Coronary artery (tissue), 2 donors: ENCODE measurements at places on chromosomes 7 and 10.

GRCh38 chr10:125018576-125019143 lies 76.7 kb downstream of the ZRANB1 start:
- DNase-seq = no peak

DNA sequence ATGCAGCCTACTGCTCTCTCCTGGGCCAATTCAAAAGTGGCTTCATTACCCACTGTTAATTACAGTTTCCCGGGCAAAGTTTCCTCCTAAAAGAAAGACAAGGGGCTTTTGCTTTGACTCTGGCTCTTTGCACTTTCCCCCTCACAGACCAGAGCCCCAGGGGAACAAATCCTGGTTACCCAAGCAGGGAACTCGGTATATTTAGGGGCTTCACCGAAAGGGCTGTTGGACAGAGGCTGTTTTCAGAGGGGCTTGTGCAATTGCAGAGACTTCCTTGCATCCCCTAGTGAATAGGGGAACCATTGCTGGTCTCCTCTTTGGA lies 7.0 kb downstream of the CPA1 start:
- no peak for DNase-seq

DNA sequence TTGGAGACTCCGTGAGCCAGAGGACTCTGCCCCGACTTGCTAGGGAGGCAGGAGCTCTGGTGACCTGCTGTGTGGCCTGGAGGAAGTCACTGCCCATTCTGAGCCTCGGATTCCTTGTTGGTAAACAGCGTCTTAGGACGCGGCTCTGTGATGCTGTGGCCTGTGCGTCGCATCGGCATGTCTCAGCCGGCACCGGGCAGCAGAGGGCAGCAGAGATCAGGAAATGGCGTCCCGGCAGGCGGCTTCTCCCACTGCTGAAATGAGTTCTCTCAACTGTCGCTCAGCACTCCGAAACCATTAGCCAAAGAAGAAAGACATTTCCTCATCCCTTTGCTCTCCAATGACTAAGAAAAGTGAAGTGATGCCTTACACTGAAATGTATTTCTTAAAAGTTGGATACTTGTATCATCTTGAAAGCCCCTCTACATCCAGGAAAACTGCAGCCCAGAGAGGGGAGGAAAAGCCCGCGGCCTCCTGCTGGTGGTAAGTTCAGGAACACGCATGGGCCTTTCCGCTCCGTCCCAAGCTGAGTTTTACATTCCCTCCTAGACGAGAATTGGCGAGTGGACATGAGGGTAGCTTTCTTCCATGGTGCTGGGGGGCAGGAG lies 91.7 kb downstream of the WDR11 start:
- no peak for DNase-seq

DNA sequence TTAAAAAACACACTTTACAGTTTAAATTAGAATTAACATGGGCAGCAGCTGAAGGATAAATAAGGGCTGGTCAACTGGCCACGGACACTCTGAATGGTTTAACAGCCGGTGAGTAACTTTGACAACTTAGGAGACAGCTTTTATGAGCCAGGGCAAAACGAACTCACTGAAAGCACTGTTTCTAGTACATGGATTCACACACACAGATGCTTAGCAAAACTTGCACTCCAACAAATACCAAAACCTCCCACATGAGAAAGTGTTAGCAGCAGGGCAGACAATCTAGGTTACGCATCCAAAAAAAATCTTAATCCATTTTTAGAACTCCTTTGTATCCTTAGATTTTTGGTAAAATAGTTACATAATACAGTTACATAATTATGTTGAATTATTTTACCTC lies 486.4 kb downstream of the PHTF2 start:
- no peak for DNase-seq

DNA sequence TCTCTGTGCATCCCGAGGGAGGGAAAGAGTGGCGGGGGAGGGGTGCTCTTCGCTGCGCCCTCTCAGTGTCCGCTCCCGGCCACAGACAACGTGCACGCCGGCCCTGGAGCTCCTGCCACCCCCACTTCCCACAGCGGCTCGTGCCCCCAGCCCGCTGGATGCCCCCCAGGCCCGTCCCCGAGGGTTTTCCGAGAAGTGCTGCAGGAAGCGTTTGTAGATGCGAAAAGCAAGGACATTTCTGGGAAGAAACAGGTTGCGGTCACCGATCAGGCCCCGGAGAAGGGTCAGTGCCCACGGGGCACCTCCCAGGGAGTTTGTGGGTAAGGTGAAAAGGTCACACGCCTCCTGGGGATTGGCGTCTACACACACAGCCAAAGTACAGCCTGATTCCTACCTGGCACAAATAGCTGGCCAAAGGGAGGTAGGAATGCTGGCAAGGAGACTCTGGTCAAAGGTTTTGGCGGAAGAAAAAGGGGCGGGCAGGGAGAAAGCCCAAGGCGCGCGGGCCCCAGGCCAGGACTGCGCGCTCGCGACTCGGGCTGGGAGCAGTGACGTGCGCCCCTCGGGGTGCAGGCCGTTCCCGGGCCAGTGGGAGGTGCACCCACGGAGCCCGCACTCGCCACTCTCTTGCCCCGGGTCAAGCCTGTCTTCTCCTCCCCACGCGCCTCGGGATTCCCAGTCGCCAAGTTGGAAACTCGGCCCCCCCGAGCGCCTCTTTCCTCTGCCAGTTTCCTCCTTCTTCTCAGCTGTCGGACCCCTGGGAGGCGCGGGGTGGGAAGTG lies 1.5 kb upstream of the NRP1 start:
- peak; percentile 83 for DNase-seq

DNA sequence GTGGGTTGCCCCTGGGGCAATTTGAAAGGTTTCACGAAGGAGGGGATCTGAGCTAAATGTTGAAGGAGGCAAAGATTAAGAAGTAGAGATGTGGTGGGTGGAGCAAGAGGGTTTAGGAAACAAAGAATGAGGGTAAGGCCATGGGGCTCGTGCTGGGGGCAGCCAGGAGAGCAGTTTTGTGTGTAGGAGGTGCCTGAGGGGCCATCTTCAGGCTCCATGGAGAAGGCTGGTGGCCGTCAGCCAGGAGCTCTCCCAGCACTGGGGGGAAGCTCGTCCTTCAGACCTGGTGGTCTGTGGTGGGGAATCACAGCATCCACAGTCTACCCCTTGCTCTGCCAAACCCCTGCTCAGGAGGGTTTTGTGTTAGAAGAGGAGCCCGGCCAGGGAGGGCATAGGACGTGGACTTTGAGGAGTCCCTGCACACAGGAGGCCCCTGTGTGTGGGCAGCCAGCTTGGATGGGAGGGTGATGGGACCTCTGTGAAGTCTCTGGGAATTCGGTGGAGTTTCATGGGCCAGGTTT lies 11.8 kb upstream of the CXCL12 start:
- DNase-seq = peak; percentile 58

GRCh38 chr7:158274996-158275395 lies 312.6 kb downstream of the PTPRN2 start:
- no peak for DNase-seq

DNA sequence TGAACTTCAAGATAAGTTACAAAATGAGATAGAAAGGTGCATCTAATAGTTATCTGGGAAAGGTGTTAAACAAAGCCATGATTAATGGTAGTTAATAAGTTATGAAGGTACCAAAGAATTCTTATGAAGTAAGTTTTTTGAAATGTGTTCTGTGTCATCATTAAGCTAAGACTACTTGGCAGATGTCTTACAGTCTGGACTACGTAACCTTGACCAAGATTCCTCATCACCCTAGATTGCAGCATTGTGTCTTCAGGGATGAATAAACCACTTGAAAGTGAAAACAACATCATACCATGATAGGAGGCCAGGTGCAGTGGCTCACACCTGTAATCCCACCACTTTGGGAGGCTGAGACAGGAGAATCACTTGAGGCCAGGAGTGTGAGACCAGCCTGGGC lies 48.2 kb downstream of the GOT1 start:
- DNase-seq = no peak

GRCh38 chr7:74483402-74484336 lies 30.0 kb downstream of the GTF2IRD1 start:
- no peak for DNase-seq

- DNase-seq = no peak
Measured at GRCh38 chr10:21746118-21746517, 212.1 kb downstream of the MLLT10 start.

DNA sequence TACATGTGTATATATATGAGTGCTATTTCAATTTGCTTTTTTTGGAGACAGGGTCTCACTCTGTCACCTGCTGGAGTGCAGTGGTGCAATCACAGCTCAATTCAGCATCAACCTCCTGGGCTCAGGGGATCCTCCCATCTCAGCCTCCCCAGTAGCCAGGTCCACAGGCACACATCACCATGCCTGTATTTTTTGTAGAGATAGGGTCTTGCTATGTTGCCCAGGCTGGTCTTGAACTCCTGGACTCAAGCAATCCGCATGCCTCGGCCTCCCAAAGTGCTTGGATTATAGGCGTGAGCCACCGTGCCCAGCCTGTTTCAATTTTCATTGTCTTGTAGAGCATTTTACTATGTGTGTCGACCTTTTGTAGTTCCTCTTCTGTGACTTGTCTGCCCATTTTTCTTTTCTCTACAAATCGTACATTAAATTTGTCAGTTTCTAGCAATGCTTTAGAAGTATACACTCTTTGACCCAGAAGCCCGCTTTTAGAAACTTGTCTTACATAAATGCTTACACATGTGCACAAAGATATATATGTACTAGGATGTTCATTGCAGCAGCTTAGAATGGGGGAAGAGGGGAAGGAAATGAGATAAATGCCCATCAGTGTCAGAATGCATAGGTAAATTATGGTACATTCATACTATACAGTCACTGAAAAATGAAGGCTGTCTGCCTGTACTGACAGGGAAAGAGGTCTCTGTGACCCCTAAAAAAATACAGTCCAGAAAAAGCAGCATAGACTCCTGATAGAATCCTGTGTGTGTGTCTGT lies 12.2 kb upstream of the RFC2 start:
- no peak for DNase-seq

- no peak for DNase-seq
Measured at GRCh38 chr10:63673246-63673645, 152.0 kb downstream of the REEP3 start.

GRCh38 chr7:125573126-125573525 lies 643.5 kb upstream of the POT1 start:
- DNase-seq = no peak

DNA sequence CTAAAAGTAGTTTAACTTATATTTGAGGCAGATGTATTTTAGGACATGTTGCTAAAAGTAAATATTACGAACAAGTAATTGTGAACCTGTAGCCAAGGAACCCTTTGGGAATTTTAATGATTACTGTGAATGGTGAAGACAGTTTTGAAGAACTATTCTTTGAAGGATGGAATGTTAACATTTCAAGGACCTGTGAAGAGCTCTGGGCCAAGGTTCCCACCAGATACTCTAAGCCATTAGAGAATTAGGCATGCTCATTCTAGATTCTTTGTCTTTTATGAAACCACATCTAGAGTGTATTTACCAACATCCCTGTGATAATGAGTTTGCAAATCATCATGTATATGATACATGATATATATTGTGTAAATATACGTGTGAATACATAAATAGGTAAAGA lies 99.8 kb downstream of the SEPTIN7 start:
- no peak for DNase-seq

DNA sequence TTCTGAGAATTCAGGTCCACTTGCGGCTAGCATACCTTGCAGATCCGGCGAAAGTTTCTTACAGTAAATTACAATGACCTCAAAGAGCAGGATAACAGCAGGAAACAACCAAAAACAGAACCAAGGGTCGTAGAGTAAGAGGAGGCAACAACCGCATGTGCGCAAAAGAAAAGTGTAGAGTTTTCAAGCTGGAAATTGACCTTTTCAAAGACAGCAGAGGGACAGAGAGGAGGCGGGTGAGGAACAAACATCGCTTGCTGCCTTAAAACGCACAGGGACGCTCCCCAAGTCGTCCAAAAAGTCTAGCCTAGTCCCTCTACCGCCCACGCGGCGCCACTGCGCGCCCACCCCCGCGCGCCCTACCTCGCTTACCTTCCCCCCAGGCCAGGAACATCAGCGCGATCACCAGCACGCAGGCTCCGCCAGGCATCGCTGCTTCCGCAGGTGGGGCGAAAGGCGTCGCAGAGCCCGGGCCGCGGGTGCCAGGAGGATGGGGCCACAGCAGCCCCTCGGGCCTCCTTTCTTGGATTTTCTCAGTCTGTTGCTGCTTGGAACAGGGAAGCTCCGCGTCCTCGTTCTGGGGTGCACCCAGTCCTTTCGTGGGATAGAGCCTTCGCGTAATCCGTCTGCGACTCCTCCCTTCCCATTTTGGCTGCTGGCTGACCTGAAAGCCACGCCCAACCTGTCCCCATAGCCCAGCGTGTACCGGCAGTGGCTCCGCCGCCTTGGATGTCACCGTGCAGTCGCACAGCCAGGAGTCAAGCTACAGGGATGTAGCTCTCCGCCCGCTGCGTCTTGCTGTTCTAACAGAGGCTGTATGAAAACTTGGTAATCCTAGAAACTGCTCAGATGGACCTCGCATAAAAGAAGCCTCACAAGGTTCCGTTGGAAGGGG lies at the start of gene VWDE:
VWDE (minus strand) TSS at position 579 of the 895 bp plus-strand sequence; CDS start at position 430, 149 bp downstream.
- DNase-seq = no peak

- no peak for DNase-seq
Measured at GRCh38 chr10:77478247-77478961, 159.2 kb downstream of the KCNMA1 start.

DNA sequence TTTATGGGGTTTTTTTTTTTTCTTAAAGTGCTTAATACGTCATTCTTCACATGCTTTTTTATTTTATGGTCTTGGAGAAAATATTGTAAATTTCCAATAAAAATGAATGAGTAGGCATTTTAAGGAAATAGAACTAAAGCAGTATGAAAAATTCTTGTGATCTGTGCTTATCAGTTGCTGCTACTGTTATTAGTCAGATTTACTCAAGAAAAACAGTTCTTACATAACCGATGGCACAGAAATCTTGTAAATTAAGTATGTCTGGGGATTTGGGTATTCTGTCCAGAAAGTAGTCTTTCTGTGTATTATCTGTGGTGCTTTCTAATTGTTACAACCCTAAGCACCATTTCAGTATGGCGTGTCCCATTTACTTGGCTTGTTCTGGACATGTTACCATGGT lies 64.7 kb downstream of the LRGUK start:
- no peak for DNase-seq

- no peak for DNase-seq
Measured at GRCh38 chr10:42553064-42553407, 85.3 kb downstream of the ZNF33B start.

DNA sequence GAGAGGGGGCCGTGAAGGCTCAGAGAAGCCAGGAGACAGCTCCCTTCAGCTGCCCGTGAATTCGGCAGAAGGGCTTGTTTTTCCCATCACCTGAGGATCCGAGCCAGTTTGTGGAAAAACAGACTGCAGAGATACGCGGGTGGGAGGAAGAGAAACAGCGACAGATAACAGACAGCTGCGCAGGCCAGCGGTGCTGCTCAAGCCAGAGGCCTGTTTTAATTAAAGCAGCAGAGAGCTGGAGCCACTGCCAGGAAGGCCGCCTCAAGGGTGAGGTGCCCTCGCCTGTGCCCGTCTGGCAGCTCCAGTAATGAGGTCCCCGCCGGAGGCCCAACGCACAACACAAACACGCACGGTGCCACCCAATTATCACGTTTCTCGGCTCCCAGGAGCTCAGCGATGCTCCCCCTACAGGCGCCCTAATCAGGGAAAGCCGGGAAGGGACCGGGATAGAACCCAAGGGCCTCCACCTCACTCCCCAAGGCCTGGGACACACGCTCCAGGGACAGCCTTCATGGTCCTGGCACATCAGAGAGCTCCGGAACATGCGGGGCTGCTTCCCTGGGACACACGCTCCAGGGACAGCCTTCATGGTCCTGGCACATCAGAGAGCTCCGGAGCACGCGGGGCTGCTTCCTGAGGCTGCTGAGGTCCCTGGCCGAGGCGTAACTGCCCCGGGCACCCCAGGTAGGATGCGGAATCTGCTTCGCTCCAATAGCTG lies 60.6 kb upstream of the DNAAF5 start:
- DNase-seq = no peak
